ENCODE measurements at places on chromosomes 4 and X. TPM values are rescaled to one million over a fixed set of nuclear protein-coding genes. Genes with fewer than 3 reads are reported as not detected.

Gene RXFP1
- not detected for total RNA-seq

Gene HSFX2
- 0.24 TPM for total RNA-seq

Gene SPANXN4
- not detected for total RNA-seq

Gene OTUD6A
- total RNA-seq = not detected

GRCh38 chr4:123312951-123313592 lies 83.5 kb upstream of the SPRY1 start:
- H3K4me3 ChIP-seq = no peak overlapping the region
- H3K4me1 ChIP-seq = no peaks in the 10 kb centered on the region
- H3K36me3 ChIP-seq = no peaks in the 10 kb centered on the region
- no peaks in the 10 kb centered on the region for H3K27me3 ChIP-seq
- H3K27ac ChIP-seq = no peak overlapping the region

GRCh38 chrX:29196501-29196900 lies 609.3 kb downstream of the IL1RAPL1 start:
- no peaks in the 10 kb centered on the region for H3K27me3 ChIP-seq
- DNase-seq = no peak
- H3K4me3 ChIP-seq = no peak overlapping the region
- H3K27ac ChIP-seq = no peak overlapping the region
- H3K36me3 ChIP-seq = no peaks in the 10 kb centered on the region

DNA sequence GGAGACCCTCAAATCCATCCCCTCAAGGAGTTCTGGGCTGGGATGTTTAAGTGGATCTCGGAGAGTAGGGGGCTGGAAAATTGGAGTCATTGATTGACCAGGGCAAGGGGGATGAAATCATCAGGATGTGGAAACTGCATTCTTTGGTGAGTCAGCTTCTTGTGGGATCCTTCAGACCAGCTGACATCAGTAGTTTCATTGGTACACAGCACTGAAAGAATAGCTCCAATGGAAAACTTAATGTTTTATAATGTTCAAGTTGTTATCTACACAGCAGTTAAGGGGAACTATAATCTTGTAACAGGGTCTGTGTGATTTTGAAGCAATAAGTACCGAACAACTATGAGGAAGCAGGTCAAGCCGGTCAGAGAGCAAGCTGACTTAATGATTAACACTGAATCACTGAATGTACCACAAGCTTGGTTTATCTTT lies 506.1 kb downstream of the RPA4 start:
- H3K36me3 ChIP-seq = peaks cover 4% of the 10 kb centered on the region
- no peak overlapping the region for H3K27ac ChIP-seq
- H3K4me1 ChIP-seq = no peaks in the 10 kb centered on the region
- DNase-seq = no peak

GRCh38 chr4:73391774-73392173 lies 12.3 kb upstream of the ALB start:
- H3K27me3 ChIP-seq = no peaks in the 10 kb centered on the region
- DNase-seq = no peak
- no peak overlapping the region for H3K4me3 ChIP-seq
- H3K4me1 ChIP-seq = no peaks in the 10 kb centered on the region
- no peaks in the 10 kb centered on the region for H3K36me3 ChIP-seq
- no peak overlapping the region for H3K27ac ChIP-seq

GRCh38 chr4:112311516-112311915 lies 14.3 kb downstream of the ALPK1 start:
- H3K27ac ChIP-seq = no peak overlapping the region
- H3K4me1 ChIP-seq = peaks cover 4% of the 10 kb centered on the region
- H3K27me3 ChIP-seq = no peaks in the 10 kb centered on the region
- DNase-seq = no peak
- H3K36me3 ChIP-seq = peaks cover 3% of the 10 kb centered on the region

DNA sequence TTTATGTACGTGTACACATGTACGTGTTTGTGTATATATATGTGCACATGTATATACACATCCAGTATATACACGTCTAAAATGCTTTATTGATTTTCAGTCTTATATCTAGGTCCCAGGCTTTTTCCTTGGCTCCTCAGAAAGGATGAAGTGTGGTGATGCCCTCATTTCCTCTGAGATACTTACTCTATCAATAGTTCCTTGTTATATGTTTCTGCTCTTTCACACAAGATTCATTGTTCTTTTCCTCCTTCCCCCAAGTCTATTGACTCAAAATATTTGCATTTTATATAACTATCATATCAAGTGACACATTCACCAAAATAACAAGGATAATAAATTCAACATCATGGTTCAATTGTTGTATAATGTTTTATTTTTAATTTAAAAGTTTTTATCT lies 359.2 kb downstream of the EPHA5 start:
- no peak overlapping the region for H3K27ac ChIP-seq
- no peak for DNase-seq
- H3K4me3 ChIP-seq = no peak overlapping the region
- no peaks in the 10 kb centered on the region for H3K27me3 ChIP-seq

DNA sequence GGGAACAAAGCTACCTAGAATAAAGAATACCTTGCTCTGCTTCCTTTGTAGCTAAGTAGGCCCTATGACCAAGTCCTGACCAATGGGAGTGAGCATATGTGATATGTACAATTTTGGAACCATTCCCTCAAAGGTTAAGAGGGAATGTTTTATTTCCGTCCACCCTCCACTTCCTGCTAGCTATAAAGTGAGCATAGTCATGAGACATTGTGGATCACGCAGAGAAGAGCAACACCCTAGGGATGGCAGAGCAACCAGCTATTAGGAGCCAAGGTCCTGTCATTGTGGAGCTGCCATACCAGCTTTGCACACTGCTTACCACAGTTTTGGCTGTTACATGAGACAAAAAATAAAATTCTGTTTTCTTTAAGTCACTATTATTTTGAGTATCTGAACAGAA lies 45.8 kb upstream of the RNF128 start:
- DNase-seq = no peak
- H3K27ac ChIP-seq = no peak overlapping the region
- no peaks in the 10 kb centered on the region for H3K4me1 ChIP-seq
- no peak overlapping the region for H3K4me3 ChIP-seq

DNA sequence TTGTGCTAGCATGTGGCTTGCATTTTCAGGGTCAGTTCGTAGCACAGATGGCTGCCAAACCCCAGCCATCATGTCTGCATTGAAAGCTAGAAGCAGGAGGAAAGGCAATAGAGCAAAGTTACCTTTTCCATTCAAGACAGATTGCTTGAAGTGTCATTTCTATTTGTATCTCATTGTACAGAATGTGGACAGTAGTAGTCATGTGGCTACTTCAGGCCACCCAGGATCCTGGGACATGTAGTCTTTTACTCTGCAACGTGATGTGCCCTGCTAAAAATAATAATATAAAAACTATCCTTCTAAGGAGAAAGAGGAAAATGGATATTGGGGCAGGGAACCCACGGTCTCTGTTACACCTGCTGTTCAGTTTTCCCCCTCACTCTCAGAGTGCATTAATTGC lies 118.4 kb downstream of the RAPGEF2 start:
- H3K27ac ChIP-seq = peak overlapping the region; percentile 8
- H3K36me3 ChIP-seq = no peaks in the 10 kb centered on the region
- no peaks in the 10 kb centered on the region for H3K27me3 ChIP-seq
- no peak overlapping the region for H3K4me3 ChIP-seq
- no peak for DNase-seq

GRCh38 chr4:23737571-23737970 lies 152.3 kb downstream of the PPARGC1A start:
- H3K27me3 ChIP-seq = no peaks in the 10 kb centered on the region
- no peak for DNase-seq
- no peaks in the 10 kb centered on the region for H3K4me1 ChIP-seq
- no peak overlapping the region for H3K4me3 ChIP-seq
- H3K27ac ChIP-seq = no peak overlapping the region

DNA sequence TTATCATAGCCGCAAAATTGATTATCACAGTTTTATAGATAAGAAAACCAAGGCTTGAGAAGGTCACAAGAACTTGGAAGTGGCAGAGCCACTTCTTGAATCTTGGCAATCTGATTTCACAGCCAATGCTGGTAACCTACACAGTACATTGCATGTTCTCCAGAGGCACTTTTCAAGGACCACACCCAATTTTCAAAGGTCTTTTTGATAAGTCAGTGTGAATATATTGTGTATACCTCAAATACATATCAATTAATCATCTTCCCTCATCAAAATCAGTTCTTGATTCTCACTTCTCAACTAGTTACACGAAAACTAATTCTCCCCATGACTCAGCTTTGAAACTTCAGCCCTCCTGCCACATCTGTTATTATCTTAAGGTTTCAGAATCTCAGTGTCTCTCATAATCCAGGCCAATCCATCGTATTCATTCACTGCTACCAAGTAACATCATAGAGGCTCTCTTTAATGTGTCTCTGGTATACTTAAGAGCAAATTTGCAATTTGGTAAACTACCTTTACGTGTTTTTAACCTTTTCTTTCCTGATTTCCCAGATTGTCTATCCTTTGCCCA lies 16.8 kb downstream of the CAMK2D start:
- no peak overlapping the region for H3K27ac ChIP-seq
- no peak for DNase-seq
- H3K27me3 ChIP-seq = no peaks in the 10 kb centered on the region
- H3K4me3 ChIP-seq = no peak overlapping the region
- no peaks in the 10 kb centered on the region for H3K36me3 ChIP-seq

DNA sequence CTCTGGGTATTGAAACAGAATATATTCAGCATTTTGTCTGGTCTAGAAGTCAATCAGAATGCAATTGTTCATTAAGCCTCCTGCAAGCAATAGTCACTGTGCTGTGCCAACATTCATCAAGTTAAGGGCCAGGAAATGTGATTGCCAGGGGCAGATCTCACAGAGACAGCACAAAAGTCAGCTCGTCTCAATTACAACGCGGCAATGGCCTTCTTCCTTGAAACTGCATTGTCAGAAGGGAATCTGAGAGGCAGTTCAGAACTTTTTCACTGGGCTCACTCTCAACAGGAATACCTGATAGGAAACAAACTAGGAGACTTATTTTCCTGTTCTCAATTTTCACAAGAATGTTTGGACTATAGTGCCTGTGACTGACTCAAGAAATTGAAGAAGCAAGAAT lies 131.1 kb upstream of the NR3C2 start:
- DNase-seq = no peak
- no peaks in the 10 kb centered on the region for H3K4me1 ChIP-seq
- H3K27ac ChIP-seq = no peak overlapping the region

DNA sequence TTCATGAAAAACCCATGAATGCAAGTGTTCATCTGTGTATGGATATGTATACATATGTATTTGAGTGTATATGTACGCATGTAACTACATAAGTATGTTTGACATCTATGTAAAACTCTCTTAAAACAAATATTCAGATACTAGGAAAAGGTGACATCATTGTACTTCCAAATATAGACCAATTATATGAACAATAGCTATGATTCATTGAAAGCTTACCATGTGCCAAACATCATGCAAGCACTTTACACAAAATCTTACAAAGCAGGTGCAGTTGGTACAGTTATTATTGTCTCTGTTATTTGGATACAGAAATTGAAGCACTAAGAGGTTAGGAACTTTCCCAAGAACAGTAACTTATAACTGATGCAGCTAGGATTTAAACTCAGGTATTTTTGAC lies 21.4 kb downstream of the MAGEB17 start:
- H3K27me3 ChIP-seq = no peaks in the 10 kb centered on the region
- H3K36me3 ChIP-seq = no peaks in the 10 kb centered on the region
- no peaks in the 10 kb centered on the region for H3K4me1 ChIP-seq
- no peak for DNase-seq
- H3K4me3 ChIP-seq = no peak overlapping the region

GRCh38 chr4:150315175-150315574 lies 236.9 kb downstream of the DCLK2 start:
- H3K27ac ChIP-seq = no peak overlapping the region
- H3K36me3 ChIP-seq = no peaks in the 10 kb centered on the region
- H3K27me3 ChIP-seq = no peaks in the 10 kb centered on the region
- H3K4me1 ChIP-seq = peaks cover 2% of the 10 kb centered on the region
- H3K4me3 ChIP-seq = no peak overlapping the region
- no peak for DNase-seq
